Naive B cell (primary cell): ENCODE measurements at places on chromosomes 6 and 20.

GRCh38 chr6:31091680-31092079 is 20.7 kb downstream of the C6orf15 start:
- DNase-seq: no peak

GRCh38 chr6:91713911-91714310 is 1127.0 kb upstream of the MAP3K7 start:
- no peak for DNase-seq

DNA sequence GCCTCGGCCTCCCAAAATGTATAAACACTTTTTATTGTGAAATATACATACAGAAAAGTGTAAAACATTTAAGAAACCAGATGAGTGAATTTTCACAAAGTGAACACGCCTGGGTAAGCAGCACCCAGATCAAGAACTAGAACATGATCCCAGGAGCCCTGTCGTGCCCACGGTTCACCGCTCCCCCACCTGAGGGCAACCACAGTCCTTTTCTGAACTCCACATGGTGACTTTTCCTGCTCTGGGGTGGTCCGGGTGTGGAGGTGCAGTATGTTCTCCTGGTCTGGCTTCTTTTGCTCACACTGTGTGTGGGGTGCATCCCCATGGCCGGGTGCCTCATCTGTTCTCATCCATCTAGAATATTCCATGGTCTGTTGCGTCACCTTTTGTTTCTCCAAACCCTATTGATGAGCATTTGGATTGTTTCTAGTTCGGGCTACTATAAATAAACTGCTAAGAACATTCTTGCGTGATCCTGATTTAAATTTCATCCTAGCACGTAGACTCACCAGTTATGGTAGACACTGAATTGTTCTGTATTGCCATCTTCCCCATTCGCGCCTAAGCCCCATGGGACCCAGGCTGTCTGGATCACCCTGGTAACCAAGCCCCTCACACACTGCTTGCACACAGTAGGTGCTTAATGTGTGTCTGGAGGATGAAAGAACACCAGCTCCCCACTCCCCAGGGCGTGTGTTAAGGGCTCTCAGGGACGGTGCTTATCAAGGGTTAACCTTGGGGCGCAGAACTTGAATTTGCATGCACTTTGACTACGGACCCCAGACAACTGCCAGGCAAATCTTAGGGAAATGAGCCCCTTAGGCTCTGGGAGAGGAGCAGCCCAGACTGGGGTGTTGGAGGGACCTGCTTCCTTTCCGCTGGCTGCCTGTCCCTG is 56.2 kb downstream of the CTCFL start:
- DNase-seq: no peak

GRCh38 chr6:41843178-41843577 is 52.0 kb downstream of the USP49 start:
- no peak for DNase-seq

- no peak for DNase-seq
Observed at GRCh38 chr6:135012764-135013163, 41.9 kb downstream of the HBS1L start.

DNA sequence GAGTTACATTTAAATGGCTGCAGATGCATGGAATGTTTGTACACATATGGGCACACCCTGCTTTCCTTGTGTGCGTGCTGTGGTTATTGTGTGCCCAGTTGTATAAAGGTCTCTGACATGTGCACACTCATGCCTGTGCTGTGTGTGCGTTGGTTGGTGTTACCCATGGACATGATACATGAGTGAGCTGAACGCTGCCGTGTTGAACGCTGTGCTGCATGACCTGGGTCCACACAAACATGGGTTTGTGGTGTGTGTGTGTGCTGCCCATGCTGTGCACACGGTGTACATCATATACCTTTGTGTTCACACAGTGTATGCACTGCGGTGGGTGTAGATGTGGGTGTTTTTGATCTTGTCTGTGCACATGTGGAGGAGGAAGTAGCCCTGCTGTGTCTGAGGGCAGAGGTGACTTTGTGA is 54.4 kb downstream of the TOX2 start:
- DNase-seq: no peak

DNA sequence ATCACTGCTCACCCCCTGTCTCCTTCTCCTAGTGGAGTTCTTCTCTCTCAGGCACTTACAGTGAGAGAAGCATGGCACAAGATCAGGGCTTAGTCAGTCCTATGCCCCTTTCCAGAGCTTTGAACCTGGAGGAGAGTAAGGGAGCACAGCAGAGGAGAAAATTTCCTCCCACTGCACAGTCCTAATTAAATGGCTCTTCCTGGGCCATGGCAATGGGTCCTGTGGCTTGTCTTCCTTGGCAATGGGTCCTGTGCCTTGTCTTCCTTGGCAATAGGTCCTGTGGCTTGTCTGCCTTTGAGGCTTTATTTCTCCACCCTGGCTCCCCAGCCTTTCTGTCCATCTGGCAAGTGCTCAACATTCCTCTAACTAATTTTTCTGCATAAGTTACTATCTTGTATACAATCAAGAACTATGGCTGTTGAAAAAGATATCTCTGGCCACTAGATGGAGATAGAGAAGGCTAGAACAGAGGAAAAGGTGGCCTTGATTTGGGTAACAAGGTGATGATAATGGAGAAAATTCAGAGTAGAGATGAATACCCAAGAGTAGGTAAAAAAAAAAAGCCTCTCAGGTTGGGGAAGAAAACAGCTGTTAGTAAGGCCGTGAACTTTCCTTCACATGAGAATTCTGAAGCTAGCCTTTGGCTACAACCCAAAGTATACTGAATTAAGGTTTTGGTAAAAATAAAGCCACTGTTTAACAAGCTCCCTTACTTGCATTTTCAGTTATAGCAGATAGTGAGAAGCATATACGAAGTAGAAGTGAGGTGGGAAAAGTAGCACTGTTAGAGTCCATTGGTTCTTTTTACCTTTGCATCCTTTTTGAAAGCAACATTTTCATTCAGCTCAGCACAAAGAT is 504.9 kb downstream of the DOK5 start:
- DNase-seq: no peak

- no peak for DNase-seq
Observed at GRCh38 chr6:97066056-97066455, 141.5 kb downstream of the KLHL32 start.

GRCh38 chr20:53074811-53075314 is 102.7 kb downstream of the TSHZ2 start:
- no peak for DNase-seq

- peak; percentile 31 for DNase-seq
Observed at GRCh38 chr20:38073307-38074071, 39.9 kb downstream of the RPRD1B start.

GRCh38 chr20:62623488-62624324 is 18.6 kb upstream of the SLCO4A1 start:
- DNase-seq: peak; percentile 83

DNA sequence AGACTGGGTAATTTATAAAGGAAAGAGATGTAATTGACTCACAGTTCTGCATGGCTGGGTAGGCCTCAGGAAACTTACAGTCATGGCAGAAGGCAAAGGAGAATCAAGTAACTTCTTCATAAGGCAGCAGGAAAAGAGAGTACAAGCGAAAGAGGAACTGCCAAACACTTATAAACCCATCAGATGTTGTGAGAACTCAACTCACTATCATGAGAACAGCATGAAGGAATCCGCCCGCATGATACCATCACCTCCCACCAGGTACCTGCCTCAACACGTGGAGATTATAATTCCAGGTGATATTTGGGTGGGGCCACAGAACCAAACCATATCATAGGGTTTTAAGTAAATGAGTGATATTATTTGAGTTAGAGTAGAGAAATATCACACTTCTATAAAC is 189.3 kb downstream of the TSHZ2 start:
- DNase-seq: no peak

GRCh38 chr20:49174183-49174582 is 14.0 kb downstream of the STAU1 start:
- DNase-seq: no peak

- DNase-seq: no peak
Observed at GRCh38 chr6:113112086-113112485, 745.1 kb upstream of the MARCKS start.

DNA sequence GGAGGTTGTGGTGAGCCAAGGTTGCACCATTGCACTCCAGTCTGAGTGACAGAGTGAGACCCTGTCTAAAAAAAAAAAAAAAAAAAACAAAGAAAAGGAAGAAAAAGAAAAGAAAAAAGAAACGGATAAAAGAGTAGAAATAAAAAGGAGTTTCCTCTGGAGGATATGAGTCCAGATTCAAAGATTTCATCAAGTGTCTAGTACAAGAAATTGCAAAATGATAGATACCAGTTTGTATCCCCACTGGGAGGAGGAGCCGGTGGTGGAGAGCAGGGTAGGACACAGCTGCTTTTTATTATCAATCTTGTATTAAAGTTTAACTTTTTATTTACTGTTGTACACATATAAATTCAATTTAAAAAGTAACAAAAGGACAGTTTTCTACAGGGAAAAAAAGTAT is 113.9 kb downstream of the BMP7 start:
- no peak for DNase-seq

DNA sequence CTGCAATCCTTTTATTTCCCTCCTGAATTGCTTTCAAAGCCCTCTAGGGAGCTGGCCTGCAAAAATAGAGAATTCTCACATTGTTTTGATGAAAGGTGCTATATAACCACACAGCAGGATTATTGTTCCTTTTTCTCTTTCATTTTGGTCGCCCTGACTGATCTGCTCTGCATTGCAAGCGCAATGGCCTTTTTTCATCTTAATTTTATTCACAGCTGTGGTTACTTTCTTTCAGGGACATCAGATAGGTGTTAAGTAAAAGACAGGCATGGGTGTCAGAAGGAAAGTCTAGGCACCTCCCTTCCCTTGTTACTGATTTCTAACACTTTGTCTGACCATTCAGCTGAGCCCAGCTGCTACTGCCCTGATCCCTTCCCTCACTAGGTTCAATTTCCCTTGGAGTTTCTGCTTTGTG is 850.5 kb upstream of the MAP3K7 start:
- DNase-seq: no peak

DNA sequence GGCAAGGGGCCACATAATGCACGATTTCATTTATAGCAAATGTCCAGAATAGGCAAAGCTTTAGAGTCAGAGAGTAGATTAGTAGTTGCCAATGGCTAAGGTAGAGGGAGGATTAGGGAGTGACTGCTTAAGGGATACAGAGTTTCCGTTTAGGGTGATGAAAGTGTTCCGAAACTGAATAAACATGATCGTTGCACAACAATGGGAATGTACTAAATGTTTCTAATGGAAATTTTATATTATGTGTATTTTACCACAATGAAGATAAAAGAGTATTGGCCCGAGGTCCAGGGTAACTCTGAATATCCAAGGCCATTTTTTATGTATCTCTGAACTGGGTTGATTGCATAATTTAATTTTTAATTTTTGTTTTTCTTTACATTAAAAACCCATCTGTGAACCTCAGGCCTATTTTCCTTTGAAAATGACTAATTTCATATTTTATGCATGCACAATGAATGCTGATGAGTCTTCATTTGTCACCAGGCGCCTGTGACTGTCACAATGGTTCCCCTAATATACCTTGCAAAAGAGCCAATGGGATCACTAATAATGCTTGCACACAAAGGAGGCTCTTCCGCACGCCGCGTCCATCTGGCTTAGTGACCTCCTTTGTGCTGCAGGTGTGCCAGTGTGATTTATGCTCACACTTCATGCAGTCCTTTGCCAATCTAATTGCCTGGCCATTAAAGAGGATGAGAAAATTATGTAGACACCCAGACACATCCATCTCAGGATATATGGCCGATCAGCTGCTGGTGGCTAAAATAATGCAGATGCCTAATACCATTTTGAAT is 612.5 kb downstream of the CDH26 start:
- DNase-seq: no peak

- no peak for DNase-seq
Observed at GRCh38 chr6:42259286-42259685, 41.6 kb upstream of the MRPS10 start.

DNA sequence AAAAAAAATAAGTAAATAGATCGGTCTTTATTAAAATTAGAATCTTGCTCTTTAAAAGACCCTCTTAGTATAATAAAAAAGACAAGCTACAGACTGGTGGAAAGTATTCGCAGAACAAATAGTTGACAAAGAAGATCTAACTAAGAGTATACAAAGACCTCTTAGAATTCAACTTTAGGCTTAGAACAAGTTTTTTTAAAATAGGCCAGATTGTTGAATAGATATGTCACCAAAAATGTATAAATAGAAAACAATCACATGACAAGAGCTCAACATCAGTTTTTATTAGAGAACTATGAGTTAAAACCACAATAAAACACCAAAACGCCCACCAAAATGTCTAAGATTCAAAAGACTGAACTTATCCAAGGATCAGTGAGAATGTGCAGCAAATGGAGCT is 632.7 kb upstream of the PTCHD4 start:
- DNase-seq: no peak

DNA sequence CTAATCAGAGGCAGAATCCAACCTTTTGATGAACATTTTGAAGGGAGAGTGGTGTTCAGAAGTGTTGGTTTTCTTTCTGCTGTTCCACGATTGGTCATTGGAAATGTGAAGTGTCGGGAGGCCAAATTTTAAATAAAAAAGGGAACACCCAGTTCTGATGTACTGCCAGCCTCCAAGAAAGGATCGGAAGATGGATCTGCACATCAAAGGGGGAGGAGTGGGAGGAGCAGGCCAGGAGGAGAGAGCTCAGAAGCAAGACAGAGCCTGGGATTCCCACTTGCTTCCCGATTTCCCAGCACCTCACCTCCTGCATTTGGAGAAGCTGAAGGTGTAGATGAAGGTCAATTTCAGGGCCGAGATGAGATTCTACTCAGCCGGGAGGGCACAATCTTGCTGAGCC is 55.9 kb upstream of the NAA20 start:
- no peak for DNase-seq

DNA sequence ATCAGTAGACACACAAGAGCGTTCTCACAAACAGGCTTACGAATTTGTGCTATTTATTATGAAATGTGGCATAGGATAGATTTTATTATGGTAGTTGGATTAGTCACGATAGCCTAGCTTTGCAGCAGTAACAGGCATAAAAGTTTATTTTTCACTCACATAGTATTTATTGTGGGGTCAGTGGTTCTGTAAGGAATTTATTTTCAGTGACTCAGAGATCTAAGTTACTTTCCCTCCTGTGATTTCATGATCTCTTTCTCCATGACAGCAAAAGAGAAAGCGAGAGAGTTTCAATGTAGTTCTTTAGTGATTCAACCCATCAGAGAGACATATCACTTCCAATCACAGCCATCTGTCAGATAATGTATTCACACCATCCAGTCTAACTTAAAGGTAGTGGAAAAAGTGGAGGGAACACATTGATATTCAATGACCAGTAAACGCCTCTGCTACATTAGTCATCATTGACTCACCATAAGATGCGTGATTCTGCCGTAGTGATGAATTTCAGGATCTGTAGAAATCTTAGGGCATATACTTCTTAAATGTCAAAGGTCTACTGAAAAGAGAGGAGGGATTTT is 605.5 kb downstream of the HDGFL1 start:
- DNase-seq: no peak

DNA sequence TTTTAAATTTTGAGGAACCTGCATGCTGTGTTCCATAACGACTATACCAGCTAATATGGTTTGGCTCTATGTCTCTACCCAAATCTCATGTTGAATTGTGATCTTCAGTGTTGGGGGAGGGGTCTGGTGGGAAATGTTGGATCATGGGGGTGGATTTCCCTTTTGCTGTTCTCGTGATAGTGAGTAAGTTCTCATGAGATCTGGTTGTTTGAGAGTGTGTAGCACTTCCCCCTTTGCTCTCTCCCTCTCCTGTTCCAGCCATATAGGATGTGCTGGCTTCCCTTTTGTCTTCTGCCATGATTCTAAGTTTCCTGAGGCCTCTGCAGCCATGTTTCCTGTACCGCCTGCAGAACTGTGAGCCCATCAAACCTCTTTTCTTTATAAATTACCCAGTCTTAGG is 61.8 kb upstream of the NEDD9 start:
- DNase-seq: no peak

GRCh38 chr6:2940010-2940850 is 31.1 kb downstream of the SERPINB6 start:
- DNase-seq: no peak
